ENCODE measurements at places on chromosomes 6 and 20. TPM values are rescaled to one million over a fixed set of nuclear protein-coding genes. Genes with fewer than 3 reads are reported as not detected.

The HAO1 gene
- total RNA-seq, result not detected

The ZNF217 gene
- total RNA-seq, result 17.5 TPM

The CHRNA4 gene
- total RNA-seq, result not detected

The SNAP25 gene
- total RNA-seq, result not detected

The MAP3K7 gene
- total RNA-seq, result 30.0 TPM

Measured in dermis blood vessel endothelial cell (primary cell).